ENCODE measurements at places on chromosomes 4 and X.
A peak's percentile ranks its signal among the peaks of the same experiment; 100 is the strongest.

DNA sequence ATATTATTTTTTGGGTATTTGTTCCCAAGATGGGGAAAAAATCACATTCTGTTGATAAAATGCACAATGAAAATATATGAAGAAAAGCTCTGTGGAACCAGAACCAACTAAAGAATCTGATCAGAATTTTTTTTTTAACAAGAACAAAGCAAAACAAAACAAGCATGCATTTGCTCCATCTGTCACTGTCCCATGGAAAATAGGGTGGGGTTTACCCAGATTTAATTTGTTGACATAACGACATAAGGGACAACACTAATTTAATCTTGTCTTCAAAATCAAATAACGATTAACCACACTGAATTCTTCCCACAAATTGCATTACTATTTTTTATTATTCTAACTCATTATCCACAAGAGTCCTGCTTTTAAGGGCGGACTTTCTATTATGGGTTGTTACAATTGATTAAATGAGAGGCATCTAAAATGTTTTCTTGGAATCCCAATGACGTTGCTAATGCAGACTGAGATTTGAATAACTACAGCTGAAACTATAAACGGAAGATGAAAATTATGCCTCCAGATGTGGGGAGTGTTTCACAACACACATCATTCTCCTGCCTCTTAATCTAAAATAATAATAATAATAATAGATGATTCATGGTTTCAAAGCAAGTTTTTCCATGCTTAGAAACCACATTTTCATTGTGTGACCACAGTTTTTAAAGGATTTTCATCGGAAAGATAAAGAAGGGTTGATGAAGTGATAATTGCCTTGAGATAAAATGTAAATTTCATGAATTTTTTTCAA lies 307.0 kb upstream of the CPEB2 start:
- DNase-seq, result peak; percentile 5

DNA sequence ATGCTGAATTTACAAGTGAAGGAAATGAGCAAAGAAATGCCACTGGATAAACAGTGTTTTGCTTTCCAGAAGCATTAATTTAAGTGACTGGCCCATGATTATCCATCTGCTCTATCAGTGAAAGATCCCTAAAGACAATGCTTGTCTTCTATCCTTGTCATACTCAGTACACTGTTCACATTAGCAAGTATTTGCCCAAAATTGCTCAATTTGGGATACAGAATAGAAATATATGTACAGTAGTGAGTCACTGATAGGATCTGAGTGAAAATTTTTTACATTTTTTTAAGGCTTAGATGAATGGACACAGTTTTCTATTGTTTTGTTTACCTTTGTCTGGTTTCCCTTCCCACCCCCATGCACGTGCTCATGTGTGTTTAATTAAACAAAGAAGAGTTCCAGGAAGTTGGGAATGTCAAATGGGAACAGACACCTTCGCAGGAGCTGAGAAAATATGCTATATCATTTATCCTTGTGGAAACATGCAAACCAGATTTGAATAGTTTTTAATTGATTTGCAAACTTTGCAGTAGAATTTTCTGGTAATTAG lies 656.3 kb downstream of the RPA4 start:
- no peak for DNase-seq

GRCh38 chrX:148269513-148269912 lies 230.9 kb upstream of the AFF2 start:
- DNase-seq, result no peak

DNA sequence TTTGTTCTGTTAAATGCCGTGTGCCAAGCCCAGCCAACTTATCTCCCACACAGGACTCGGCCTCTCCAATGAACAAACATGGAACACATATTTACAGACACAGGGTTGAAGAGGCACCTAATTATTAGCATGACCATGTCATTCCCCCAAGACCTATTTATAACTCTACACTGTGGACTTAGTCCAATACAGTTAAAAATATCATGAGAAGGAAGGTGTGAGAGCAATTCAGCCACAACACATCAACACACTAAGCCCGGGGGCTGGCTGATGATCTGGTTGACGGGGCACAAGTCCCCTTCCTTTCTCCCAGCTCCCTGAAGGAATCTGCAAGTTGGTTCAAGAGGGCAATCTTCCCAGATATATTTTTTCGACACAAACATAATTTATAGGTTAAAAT lies 28.1 kb downstream of the MANBA start:
- peak; percentile 53 for DNase-seq

- DNase-seq, result no peak
These were observed 92.4 kb downstream of the CC2D2A start for GRCh38 chr4:15562114-15562513.
